ENCODE measurements at places on chromosomes 1 and 21.

- no peak for DNase-seq
Observed at GRCh38 chr21:42649122-42650032, 4.0 kb upstream of the PDE9A start.

- DNase-seq: no peak
Observed at GRCh38 chr1:41641941-41642527, 157.6 kb upstream of the EDN2 start.

DNA sequence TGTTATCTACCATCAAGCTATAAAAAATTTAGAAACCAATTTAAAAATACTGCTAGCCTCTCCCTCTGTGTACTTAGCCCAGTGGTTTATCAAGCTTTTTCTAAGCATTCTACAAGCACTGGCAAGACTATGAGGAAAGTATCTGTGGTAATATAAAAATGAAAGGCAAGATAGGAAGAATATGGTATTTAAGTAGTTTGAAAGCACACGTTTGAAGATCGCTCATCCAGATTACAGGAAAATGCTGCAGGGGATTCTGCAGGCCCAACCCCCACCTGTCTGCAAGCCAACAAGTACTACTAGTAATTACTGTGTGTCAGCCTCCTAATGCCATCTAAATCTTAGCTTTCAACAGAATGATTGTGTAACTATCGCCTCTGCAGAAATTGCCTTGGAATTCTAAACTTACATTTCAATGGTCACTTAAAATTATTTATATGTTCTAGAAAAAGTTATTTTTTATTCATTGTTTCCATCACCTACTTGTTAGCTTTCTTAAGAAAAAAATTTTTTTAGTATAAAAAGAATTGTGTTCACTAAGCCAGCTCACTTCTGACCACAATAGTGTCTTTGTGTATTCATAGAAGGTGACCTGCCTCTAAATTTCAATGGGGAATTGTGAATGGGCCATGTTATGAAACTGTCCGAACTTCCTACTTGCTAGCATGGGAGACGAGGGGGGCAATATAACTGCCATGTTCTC is 8.5 kb downstream of the ERRFI1 start:
- no peak for DNase-seq

GRCh38 chr1:154765970-154766369 is 104.1 kb downstream of the KCNN3 start:
- no peak for DNase-seq

DNA sequence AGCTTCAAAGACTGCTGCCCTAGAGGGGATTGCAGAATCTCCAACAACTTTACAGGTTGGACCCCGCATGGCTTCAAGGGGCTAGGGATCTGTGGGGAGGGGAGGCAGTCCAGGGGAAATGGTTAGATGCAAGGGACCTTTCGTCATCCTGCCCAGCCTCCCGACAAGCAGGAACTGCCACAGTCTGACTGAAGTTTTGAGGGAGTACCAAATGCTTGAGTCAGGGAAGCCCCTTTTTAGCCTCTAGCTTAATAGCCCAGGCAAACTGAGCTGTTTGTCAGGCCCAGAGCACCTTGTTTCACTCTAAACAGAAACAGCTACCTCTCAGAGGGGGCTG is 1.1 kb downstream of the TOR3A start:
- DNase-seq: peak; percentile 9

- DNase-seq: no peak
Observed at GRCh38 chr1:87329526-87330056, 911 bp downstream of the LMO4 start.

DNA sequence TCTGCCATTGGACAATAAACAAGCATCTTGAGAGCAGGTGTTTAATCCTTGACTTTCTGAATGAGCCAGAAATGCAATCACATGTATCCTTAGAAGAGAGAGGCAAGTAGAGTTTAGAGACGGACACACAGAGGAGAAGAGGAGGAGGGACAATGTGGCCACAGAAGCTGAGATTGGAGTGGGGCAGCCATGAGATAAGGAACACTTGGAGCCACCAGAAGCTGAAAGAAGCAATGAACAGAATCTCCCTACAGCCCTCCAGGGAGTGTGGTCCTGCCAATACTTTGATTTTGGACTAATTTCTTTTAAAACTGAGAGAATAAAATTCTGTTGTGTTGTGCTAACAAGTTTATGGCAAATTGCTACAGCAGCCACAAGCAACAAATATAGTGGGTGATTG is 141.0 kb downstream of the ATP6V1G3 start:
- no peak for DNase-seq

- no peak for DNase-seq
Observed at GRCh38 chr1:41359211-41360073, 1.8 kb upstream of the FOXO6 start.

GRCh38 chr1:117093091-117093534 is 28.4 kb downstream of the TRIM45 start:
- no peak for DNase-seq

DNA sequence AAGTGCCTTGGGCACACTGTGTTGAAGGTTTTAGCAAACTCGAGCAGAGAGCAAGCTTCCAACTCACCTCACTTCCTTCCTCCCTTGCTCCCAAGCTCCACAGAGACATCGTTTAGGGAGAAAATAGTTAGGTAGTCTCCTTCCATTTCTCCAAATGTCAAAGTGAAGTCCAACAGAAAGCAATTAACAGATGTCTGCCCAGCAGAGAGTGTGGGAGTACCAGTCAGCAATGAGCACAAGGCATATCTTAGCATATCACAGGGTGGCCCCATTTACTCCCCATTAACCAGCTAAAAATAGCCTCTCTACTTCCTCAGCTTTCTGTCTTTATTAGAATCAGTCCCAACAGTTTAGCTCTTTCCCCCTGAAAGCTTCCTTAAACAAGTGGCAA is 334.2 kb upstream of the CAMK1G start:
- no peak for DNase-seq

- DNase-seq: no peak
Observed at GRCh38 chr21:16837321-16837720, 675.5 kb upstream of the CXADR start.

DNA sequence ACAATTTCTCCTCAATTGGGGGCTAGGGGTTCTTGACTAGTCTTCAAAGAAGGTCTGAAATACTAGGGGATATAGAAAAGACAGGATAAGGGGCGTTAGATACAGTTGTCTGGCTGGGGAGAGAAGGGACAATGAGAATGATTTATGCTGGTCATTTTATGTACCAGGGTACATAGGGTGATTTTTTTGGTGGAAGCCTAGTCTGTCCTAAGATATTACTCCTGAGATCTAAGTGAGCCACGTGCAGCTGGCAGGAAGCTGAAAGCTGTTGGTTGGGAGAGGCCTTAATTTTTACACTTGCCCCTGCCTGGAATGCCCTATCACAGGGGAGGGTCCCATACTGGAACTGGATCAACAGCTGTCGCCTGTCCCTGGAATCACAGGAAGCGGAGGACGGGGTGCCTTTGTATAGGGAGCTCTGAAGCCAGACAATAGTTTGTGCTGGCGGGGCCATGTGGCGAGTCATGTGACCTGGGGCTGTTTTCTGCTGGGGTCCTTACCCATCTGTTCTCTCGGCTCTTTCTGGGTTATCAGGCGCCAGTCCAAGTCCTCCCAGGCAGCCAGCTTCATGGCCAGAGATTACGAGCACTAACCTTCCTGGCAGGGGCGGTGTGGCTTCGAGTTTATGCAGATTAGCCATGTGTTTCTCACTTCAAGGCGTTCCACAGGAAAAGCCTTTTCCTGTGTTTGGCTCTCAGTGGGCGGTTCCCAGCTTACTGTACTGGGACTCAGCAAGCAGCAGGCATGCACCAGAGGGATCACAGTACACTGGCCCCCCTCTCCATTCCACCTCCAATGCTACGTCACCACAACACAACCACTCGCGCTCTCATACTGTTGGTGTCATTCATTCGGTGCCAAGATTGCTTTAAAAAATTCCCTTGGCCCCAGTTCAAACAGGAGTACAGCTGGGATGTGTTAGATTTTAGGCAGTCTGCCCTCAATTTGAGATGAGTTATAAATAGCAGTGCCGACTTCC is 27.5 kb downstream of the ARID1A start:
- no peak for DNase-seq

DNA sequence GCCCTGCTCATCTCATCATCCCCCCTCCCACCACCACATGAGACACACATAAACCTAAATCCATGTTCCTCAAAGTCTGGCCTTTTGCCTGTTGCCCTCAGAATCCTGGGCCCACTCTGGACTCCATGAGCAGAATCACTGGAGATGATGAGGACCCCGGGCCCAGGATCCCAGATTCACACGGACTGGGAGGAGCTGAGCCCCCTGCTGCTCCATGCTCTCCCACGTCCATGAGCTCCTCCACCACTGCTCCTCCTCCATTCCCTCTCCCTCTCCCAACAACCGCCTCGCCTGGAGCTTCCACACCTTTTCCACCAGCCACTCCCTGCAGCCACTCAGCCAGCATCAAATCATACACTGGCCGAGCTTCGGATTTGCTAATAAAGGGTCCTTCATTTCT is 47.6 kb downstream of the GLIS1 start:
- DNase-seq: no peak

GRCh38 chr1:89815611-89816010 is 5.2 kb upstream of the LRRC8D start:
- DNase-seq: no peak

GRCh38 chr1:67130673-67131072 is 4.1 kb downstream of the C1orf141 start:
- no peak for DNase-seq

- DNase-seq: no peak
Observed at GRCh38 chr1:101697072-101697471, 299.7 kb downstream of the OLFM3 start.

All from activated CD4-positive, alpha-beta T cell treated with anti-CD3 and anti-CD28 coated beads, Interleukin-2, amount 50 U/mL, for 24 hours (primary cell).